Subcutaneous preadipocyte (primary cell): ENCODE measurements at places on chromosomes 3 and 15. TPM values are rescaled to one million over a fixed set of nuclear protein-coding genes. Genes with fewer than 3 reads are reported as not detected.

ISG20 gene
- 2.2 and 4.8 TPM in 2 replicates for total RNA-seq

TMOD2 gene
- total RNA-seq = 9.2 and 11.0 TPM in 2 replicates

HYAL1 gene
- total RNA-seq = 2.7 and 3.7 TPM in 2 replicates

PLCB2 gene
- 0.73 and 0.78 TPM in 2 replicates for total RNA-seq

AADACL2 gene
- total RNA-seq = not detected in 2 replicates

P2RY12 gene
- 0.37 TPM in 1 of 2 replicates, not detected in the other for total RNA-seq
